ENCODE measurements at places on chromosomes 1 and 21.

- peak; percentile 20 for DNase-seq
Measured at GRCh38 chr21:38742580-38743260, 63.0 kb upstream of the ETS2 start.

DNA sequence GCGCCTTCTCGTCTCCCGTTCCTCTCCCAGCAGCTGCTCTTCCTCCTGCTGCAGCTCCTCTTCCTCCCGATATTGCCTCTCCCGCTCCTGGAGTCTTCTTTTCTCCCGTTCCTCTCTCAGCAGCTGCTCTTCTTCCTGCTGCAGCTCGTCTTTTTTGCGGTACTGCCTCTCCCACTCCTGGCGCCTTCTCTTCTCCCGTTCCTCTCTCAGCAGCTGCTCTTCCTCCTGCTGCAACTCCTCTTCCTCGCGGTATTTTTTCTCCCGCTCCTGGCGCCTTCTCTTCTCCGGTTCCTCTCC is 5.3 kb downstream of the TCHH start:
- no peak for DNase-seq

GRCh38 chr21:18951271-18952038 is 547.9 kb upstream of the TMPRSS15 start:
- DNase-seq, result peak; percentile 15

DNA sequence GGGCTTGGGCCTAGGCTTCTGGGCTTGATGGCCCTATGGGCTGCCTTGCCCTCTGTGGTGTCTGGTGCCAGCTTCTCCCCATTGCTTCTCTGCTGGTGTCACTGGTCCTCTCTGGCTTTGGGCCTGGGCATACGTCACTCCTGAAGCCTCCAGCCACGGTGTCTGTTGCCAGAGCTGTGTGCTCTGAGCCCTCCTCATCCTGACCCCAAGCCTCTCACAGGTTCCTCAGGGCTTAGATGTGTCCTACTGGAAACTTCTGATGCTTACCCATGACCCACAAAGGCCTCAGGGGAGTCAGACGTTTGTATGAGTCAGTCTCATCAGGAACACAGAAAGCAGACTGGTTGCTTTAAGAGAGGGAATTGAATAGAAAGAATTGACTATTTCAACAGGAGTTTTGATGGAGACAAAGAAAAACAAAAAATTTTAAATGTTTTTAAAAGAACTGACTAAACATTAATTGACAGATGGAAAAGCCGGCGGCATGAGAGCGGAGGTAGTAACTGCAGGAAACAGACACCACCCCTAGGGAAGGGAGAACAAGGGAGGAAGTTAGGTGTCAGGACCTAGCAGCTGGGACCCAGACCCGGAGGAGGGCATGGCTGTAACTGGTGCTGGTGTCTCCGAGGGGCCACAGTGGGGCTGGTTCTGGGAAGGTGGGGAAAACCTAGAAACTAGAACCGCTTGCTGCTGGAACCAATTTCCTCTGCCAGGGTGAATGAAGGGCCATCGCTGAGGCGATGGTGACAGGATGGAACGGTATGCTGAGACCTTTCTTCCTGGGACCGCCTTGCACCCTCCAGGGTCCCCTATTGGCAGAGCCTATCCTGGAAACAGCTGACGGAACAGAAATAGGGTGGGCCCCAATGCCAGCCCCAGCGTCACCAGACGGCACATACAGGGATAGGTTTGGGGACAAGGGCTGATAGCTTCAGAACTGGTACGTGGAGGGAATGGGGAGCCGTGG is 40.0 kb upstream of the CITED4 start:
- DNase-seq, result peak; percentile 74

DNA sequence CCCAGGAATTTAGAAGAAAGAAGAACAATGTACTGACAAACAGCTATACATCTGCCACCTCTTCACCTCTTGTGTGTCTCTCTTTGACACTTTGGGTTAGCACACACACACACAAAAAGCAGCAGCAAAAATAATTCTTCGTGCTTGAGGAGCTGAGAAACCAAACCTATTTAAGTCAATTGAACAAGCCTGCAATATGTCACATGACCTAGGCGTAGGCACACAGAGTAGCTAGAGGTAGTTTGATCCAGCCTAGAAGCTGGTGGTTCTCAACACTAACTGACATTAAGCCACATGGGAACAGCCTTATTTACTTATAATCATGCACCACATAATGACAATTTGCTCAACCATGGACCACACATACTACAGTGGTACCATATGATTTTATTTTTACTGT is 32.3 kb downstream of the RRAGC start:
- DNase-seq, result no peak

DNA sequence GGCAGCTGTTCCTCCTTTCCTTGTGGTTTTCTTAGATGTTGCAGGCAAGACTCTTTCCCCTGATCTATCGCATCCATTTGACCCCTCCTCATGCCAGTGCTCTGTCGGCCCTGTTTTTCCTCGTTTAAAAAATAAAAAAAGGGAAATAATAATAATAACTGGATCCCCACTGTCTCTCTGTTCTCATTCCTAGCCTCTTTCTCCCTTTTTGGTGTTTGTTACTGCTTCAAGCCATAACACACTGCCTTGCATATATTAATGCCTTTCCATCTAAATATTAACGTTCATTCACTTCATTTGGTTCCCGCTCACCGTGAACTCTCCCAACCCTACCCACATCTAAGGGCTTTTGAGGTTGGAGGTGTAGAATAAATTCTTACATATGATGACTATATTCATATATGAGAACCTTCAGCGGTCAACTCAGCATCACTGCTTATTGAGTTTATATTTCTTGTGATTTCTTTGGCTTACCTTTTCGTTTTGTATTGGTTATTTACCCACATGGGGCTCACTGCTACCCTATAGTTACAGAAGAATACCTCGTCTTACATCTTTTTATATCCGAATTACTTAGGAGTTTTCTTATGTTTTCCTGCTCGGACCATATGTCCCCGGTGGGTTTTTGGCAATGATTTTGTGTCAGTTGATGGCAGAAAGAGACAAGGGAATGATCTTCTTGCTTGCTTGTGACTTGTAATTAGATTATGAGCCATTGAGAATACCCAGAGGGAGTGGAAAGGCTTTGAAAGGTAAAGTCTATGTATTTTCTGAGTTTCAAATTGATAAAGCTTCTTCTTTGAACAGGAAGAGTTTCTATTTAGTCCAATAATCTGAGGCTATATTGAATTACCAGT is 805 bp downstream of the ATG4C start:
- no peak for DNase-seq

DNA sequence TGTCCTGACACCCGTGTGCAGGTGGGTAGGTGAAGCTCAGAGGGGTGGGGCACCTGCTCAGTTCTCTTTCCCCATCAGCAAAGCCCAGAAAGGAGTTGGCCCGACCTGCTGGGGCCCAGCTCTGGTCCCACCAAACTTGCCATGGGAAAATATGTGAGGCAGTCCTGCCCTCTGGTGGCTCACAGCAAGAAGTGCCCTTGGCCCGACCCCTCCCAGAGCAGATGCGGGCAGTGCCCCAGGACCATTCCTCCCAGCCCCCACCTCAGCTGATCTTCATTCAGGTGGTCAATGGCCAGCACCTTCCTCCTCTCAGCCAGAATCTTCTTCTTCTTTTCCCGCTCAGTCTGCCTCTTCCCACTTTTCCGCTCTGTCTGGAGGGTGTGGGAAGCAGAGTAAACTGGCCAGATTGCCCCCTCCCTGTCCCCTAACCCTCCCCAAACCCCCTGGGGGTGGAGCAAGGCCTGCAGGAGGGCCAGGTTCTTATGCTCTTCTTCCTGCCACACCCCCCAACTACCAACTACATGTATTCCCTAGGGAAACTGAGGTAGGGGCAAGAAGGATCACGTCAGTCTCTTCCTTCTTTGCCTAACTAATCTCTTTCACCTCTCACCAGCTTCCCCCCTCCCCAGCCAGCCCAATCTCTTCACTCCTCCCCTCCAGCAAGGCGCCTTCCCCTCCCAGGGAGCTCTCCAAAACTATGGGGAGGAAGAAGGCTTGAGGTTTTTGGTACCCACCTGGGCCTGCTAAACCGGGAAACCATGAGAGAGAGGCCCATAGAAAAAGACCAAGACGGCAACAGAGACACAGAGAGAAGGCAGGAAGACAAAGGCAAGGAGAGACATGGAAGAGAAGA is 15.6 kb downstream of the TNNT2 start:
- DNase-seq, result peak; percentile 35

GRCh38 chr21:32383812-32384211 is 9.0 kb downstream of the URB1 start:
- no peak for DNase-seq

- peak; percentile 76 for DNase-seq
Measured at GRCh38 chr1:234866007-234866866, 256.3 kb upstream of the IRF2BP2 start.

DNA sequence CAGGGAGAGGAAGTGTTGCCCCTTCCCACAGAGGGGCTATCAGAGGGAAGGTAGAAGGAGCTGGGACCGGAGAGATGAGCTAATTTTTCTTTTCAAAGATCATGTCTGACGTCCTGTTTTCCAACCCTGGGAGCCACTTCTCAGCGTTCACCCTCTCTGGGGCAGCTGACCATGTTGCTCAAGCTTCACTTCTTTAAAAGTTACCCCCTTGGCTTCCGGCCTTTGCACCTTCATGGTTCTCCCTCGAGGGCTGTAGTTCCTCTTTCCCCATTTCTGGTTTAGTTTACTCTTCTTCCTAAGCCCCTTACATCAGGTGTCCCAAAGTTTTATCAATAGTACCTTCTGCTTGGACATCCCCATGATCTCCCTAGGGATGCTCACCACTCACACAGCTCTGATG is 23.8 kb upstream of the CSF1 start:
- DNase-seq, result no peak

- DNase-seq, result peak; percentile 56
Measured at GRCh38 chr1:31831397-31832378, 15.9 kb upstream of the SPOCD1 start.
